ENCODE measurements at places on chromosomes 5 and 9.

- no peak for DNase-seq
Measured at GRCh38 chr9:2593744-2594143, 27.8 kb upstream of the VLDLR start.

- no peak for DNase-seq
Measured at GRCh38 chr5:33415811-33416354, 24.9 kb upstream of the TARS1 start.

- no peak for DNase-seq
Measured at GRCh38 chr5:65391591-65391990, 90.1 kb downstream of the ADAMTS6 start.

DNA sequence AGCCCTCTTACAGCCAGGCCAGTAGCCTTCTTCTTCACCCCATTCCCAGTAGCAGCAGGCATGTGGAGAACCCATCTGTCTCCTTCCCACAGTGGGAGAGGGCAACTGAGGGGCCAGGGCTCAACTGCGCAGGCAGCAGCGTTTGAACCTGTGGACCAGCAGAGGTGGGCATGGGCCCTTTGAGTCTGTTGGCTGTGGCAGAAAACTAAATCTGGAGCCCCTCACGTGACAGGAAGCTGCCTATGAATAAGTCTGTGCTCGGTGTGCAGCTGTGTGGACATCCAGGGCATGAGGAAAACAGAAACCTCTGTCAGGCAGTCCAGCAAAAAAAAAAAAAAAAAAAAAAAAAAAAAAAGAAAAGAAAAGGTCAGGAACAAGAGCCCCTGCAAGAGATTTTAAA lies 189.2 kb upstream of the NR3C1 start:
- DNase-seq, result no peak

DNA sequence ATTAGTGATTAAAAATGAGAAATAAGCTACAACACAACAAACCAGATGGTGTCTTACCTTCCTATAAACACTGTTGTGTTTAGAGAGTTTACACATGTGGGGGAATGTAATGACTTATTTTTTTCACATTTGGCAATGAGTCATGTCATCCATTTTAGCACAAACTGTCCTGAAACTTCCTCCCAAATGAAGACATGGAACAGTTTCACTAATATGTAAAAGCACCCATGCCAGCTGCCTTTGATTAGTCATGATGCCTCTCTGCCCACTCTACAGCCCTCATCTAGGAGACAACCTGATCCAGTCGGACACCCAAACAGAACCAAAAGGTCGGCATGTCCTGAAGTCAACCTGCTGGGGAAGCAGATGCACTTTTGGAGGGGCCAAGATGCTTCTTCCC lies 98.2 kb downstream of the SEMA5A start:
- DNase-seq, result no peak

GRCh38 chr5:11322133-11322532 lies 561.1 kb upstream of the DAP start:
- DNase-seq, result no peak

DNA sequence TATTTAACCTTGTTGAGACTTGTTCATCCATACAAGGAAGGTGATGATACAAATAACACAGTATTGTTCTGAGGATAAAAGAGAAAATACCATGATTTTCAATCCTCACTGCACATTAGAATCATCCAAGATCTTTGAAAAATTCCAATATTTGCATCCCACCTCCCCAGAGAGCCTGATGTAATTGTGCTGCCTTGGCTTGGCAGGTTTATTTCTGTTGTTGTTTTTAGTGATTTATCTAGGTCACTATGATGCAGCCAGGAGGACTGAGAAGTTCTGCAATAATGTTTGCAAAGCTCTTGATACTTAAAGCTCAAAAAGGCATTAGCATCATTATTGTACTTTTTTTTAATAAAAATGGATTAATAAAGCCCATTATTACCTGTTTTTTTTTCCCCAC lies 67.0 kb upstream of the NMUR2 start:
- DNase-seq, result no peak

- no peak for DNase-seq
Measured at GRCh38 chr9:133682818-133683585, 46.8 kb downstream of the DBH start.

GRCh38 chr9:74379718-74380117 lies 117.4 kb upstream of the RORB start:
- no peak for DNase-seq

DNA sequence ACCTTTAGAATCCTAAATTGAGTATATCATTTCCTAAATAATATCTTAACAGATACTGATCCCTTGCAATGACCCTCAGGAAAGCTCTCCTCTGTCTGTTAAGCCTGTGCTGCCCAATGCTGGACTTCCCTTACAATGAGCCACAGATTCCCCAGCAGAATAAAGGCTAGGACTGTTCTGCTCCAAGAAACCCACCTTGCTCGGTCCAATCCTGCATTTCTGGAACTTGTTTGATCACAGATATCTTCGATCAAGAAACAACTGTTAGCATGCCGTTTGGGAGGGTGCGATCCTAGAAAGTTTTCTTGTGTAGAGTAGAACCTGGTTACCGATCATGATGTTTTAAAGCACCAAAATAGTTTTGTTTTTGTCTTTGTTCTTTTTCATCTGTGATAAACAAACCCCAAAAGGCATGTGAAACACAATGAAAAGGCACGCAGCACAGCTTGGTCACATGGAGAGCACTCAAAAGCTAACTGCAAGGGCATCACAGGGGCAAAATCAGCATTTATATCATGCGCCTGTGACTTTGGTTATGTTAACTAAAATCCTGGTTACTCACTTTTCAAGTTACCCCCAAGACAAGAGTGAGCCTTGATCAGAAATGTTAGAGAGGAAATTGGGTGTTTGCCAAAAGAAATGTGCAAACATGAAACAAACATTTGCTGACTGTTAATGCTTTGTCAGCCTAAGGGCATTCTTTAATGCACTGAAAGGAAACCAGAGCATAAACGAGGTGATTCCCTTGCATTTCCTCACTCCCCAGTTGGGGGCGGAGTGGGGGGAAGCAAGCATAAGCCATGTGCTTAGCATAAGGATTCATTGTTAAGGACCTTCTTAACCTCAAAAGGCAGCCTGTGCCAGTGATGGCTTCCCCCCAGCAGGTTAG lies 61.9 kb upstream of the ADAMTS16 start:
- no peak for DNase-seq

DNA sequence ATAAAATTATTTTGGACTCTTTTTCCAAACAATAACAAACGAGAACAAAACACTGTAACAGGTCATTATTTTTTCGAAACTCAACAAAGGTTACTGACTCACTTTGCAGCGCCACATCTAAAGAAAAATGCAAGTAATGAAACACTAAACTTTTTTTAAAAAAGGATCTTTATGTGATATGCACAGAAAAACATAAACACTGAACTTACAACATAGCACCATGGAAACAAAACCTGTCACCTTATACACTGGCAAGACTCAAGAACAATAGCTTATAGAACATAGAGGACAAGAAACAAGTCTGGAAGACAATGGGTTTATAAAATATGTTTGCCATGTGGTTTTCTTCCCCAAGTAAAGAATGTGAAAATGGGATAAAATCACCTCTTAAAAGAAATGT lies 85.2 kb downstream of the AUH start:
- no peak for DNase-seq

GRCh38 chr5:42772265-42772993 lies 15.8 kb downstream of the CCDC152 start:
- no peak for DNase-seq

DNA sequence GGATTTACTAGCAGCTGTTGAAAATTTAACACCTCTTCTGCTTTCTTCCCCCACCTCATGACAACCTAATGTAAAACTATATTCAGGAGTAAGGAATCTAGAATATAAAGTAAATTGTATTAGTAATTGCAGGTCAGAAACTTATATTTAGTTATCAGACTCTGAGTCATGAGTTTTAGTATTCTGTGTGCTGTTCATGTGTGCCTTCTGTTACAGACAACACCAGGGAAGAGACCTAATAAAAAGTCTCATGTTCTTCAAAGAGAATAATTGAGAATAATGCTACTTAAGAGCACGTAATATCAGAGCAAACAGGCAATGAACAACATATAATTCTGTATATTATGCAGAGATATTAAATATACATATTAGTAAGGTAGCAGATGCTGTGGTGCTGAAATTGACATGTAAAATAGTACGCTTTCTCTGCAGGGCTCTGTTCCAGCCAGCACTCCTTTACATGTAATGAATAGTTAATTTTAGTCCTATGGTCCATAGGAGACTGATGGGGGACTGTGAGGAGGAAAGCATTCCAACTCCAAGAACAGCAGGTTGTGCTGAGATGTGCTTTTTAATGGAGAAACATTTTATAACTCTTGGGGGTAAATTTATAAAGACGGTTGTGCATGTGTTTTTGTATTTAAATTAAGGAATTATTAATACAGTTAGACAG lies 106.4 kb downstream of the ZSWIM6 start:
- DNase-seq, result no peak

GRCh38 chr5:177446200-177447065 lies at the start of gene PRR7:
PRR7 (plus strand) TSS chr5:177446814; CDS start chr5:177455068, 8,254 bp downstream.
- DNase-seq, result peak; percentile 50

DNA sequence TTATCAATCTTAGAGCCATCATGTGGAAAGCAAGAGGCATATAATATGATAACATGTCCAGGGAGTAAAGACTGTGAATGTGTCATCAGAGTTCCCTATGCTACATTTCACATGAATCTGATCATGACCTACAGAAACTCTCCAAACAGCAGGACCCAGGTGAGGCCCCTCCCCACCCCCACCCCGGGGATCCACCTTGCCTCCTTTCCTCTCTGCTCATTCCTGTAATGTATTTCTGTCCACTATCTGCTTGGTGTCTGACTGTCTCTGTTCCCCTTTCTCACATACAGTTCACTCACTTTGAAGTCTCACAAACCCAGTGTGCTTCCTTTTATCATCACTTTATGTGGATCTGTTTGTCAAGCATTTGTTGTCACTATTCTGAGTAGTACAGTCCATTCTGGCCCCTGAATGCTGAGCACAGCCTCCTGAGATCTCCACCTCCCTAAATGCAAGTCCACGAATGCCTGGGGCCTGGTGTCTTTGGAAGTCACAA lies 76.4 kb upstream of the SMARCA2 start:
- no peak for DNase-seq

- DNase-seq, result no peak
Measured at GRCh38 chr9:32350682-32351081, 33.8 kb upstream of the ACO1 start.

DNA sequence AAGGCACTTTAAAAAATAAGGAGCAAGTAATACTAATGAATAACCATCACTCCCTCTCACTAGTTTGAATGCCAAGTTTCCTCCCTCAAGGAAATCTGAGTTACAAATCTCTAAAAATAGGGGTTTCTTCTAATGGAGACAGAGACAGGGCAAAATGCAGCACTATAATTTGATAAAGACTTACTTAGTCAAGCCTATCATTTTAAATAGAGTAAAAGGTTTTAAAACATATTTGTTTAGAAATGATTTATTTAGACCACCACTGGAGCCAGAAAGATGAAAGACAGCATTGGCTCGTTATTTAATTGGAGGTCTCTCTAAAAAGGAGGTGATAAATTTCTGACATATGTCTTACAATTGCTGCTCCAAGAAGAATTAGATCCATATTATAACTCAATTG lies 228.7 kb downstream of the TLE1 start:
- DNase-seq, result no peak

DNA sequence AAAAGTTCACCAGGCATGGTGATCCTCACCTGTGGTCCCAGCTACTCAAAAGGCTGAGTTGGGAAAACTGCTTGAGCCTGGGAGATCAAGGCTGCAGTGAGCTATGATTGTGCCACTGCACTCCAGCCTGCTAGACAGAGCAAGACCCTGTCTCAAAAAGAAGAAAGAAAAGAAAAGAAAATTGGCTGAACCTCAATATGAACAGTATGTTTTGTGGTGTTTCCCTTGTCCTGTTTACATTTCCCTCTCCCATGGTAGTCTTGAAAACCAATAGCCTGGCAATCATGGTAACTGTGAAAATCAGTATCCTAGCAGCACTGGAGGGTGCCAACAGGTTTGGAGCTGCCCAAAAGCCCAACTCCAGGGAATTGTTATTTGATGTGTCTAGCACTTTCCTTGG lies 174.1 kb upstream of the NR4A3 start:
- DNase-seq, result no peak

DNA sequence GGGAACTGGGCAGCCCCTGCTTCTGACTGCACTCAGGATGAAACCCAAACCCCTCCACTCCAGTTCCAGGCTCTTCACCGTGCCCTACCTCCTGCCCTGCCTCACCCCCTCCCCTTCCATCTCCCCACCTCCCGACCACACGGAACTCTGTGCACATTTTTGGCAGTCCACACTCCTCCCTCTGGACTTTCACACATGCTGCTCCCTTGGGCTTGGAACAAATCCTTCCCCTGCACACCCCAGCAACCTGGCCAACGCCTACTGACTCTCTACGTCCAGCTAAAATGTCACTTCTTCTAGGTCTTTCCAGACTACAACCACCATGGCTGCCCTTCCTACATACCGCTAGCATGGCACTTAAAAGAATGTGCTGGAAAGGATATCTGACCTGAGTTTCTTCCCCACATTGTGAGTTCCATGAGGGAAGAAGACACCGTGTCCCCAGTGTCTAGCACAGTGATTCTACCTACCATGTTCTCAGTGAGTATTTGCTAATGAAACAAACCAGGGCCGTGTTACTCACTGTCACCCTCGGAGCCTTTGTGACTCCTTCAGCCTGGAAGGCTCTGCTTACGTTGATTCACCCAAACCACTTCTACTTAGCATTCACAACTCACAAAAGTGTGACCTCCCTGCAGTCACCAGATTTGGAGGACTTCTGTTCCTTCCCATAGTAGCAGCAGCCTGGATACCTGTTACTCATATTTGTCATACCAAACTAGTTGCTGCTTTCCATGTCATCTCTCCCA lies 18.7 kb downstream of the RETREG1 start:
- no peak for DNase-seq

DNA sequence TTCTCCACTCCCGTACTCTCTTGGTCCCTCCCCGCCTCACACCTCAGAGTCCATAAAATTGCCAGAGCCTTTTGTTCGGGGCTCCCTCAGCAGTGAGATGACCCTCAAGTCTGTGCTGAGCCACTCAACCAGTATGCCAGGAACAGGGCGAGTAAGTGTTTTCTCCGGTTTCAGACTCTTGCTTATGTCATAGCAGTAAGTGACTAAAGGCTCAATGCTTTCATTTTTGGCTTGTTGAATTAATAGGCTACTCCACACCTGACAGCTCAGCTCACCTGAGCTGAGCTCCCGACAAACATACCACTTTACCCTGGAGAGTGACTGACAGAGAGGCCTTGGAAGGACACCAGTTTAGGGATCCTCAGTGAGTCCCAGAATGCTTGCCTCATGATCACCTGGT lies 30.5 kb downstream of the PCSK1 start:
- no peak for DNase-seq

- DNase-seq, result no peak
Measured at GRCh38 chr9:89278997-89279739, 31.8 kb upstream of the CKS2 start.

All from stimulated activated CD4-positive, alpha-beta T cell treated with anti-CD3 and anti-CD28 coated beads, Interleukin-15, amount 100 ng/mL, for 1 hour (primary cell).